ENCODE measurements at places on chromosomes 13 and 19. TPM values are rescaled to one million over a fixed set of nuclear protein-coding genes. Genes with fewer than 3 reads are reported as not detected.

DNA sequence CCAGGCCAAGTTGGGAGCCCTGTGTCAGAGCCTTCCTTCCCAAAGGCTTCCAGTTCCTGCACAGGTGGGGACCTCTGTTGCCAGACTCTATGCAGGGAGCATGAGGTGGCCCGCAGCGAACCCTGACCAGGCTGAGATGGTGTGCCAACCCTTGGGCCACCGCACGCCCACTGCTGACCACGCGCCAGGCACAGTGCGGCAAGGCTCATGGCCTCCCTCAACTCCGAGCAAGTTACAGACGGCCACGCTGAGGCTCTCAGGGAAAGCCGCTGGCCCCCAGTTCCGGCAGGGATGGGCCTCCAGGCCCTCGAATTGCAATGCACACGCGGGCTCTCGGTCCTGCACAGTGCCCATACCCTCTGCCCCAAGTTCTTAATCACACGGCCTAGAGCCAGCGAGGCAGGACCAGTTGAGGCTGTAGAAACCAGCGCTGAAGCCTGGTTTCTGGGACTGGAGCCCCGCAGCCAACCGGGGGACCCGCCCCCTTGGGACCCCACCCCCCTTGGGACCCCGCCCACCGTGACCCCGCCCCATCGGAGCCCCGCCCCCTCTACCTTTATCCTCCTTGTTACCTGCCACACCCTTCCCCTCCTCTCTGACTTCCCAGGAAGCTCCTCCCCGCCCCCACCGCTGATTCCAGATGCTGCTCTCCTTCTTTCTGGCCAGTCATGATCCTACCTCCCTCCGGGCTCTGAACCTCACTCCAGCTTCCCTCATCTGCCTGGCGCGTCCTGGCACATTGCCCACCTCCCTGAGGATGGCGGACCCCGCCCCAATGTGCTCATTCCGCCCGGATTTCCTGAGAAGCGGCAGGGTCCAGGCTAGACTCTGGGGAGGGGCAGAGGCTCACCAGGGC lies 6.0 kb downstream of the PEX11G start:
- peak; percentile 83 for DNase-seq

- DNase-seq: no peak
Measured at GRCh38 chr13:109481040-109481439, 305.3 kb downstream of the IRS2 start.

GRCh38 chr13:51330791-51331190 lies 8.7 kb upstream of the SERPINE3 start:
- DNase-seq: no peak

GRCh38 chr19:10817291-10818038 lies 18.5 kb downstream of the TMED1 start:
- DNase-seq: peak; percentile 94

DNA sequence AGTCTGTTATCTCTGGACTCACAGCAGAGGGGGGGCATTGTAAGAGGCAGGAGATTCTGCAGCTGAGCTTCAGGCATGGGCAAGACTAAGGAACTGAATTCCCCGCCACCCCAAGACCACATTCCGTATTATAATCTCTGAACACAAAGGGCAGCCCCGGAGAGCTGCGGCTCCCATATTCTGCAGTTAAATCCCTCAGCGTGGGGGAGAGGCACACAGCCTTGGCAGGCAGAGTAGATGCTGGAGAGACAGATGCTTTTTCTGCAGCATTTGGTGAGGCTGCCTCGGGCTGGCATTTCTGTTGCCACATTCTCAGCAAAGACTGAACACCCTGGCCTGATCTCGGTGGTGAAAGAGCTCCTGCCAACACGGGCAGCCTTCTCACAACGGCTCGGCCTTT lies 12.9 kb downstream of the CHAF1A start:
- DNase-seq: peak; percentile 67

- no peak for DNase-seq
Measured at GRCh38 chr13:73715114-73715910, 418.9 kb downstream of the KLF12 start.

FOXA3 gene
- not detected for total RNA-seq

CDX2 gene
- 0.24 TPM for total RNA-seq

Measured in umbilical cord (tissue), 2 donors.